ENCODE measurements at places on chromosomes 5 and 9.
A peak's percentile ranks its signal among the peaks of the same experiment; 100 is the strongest.

DNA sequence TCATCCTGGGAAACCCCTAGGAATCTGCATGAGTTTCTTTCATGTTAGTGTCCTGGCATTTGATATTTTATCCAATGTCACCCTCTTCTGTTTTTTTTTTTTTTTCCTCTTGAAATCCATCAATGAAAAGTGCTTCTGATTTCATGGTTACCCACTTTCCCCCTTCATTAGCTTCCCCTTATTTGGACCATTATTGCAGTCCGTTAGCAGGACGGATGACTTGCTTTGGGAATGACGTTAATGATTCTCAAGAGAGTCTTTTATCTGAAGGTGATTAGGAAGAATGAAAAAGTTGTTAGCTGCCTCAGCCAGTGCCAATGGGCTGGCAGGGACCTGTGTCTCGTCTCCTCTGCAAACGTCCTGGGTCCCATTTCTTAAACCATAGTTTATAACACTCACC is 134.7 kb downstream of the SEMA6A start:
- no peak for DNase-seq

DNA sequence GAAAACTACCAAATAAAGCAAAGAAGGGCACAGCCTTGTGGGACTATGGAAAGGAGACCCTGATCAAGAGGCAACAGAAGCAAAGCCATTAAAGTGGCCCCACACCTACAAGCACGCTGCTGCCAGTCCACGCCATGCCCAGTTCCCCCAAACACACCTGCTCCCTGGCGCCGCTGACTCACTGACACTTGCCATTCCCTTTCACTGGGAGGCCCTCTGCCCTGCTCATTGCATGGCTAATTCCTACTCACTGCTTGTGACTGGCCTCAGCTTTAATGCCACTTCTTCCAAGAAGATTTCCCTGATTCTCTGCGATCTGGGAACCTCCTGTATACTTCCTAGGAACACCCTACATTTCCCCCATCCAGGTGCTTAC is 71.2 kb upstream of the TAF1L start:
- DNase-seq, result no peak

GRCh38 chr5:88143693-88144218 is 124.9 kb downstream of the TMEM161B start:
- no peak for DNase-seq

- peak; percentile 93 for DNase-seq
Observed at GRCh38 chr5:43560128-43560527, 3.3 kb upstream of the PAIP1 start.

GRCh38 chr5:178580271-178580955 is 9.8 kb downstream of the COL23A1 start:
- DNase-seq, result no peak

GRCh38 chr9:124017929-124018729 is 6.6 kb downstream of the LHX2 start:
- DNase-seq, result no peak

- no peak for DNase-seq
Observed at GRCh38 chr5:79613549-79613948, 1.3 kb downstream of the TENT2 start.

- peak; percentile 29 for DNase-seq
Observed at GRCh38 chr5:65247594-65247993, 234.1 kb downstream of the ADAMTS6 start.

GRCh38 chr5:126954981-126955380 is 75.4 kb downstream of the MARCHF3 start:
- DNase-seq, result no peak

DNA sequence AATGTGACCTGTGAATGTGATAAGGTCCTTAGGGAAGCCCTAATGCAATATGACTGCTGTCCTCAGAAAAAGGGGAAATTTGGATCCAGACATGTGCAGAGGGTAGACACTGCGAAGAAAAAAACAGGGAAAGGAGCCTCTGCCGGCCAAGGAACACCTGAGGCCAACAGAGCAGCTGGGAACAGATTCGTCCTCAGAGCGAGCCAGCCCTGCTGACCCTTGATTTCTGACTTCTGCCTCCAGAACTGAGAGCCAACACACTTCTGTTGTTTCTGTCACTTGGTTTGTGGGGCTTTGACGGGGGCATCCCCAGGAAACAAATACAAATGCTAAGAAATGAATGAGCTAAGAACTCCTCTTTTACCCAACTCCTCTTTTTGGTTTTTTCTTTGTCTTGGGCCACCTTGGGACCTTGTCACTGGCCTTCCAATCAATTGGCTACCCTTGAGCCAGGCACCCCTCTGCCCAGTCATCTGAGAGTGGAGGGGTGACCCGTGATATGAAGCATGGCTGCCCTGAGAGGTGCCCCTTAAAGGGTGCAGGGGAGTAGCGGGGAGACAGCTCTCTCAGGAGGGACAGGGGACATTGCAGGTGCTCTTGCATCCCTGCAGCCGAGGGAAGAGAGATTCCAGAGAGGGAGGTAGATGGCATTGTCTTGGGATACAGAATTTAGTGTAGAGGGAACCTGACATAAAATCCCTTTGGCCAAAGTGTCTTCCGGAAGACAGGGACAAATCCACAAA is 16.9 kb downstream of the TMOD1 start:
- DNase-seq, result no peak

DNA sequence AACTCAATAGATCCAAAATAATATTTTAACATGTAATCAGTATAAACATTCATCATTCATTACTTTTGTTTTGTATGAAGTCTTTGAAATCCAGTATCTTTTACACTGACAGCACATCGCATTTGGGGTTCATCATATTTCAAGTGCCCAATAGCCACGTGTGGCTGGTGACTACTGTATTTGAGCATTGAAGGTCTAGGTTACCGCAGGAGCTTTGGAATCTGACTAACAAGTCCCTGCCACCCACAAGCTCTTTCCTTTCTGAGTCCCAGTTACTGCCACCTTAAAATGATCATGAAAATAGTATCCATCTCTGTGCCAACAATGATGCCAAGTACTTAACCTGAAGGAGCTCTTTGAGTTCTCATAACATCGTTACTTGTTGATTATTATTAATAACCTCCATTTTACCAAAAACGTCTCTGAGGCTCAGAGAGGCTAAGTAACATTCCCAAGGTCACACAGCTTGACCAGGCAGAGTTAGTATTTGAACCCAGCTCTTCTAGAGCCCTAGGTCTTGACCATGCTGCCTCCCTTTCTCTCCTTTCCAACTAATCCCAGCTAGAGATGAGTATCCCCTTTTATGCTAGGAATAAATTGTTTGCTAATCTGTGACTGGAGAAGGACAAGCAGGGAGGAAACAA is 24.2 kb downstream of the ARHGEF37 start:
- peak; percentile 45 for DNase-seq

- DNase-seq, result no peak
Observed at GRCh38 chr5:144451187-144451973, 280.7 kb downstream of the KCTD16 start.

GRCh38 chr9:2567922-2568321 is 53.7 kb upstream of the VLDLR start:
- peak; percentile 19 for DNase-seq

GRCh38 chr9:137300567-137301080 is 1.4 kb downstream of the NRARP start:
- DNase-seq, result no peak

- DNase-seq, result peak; percentile 66
Observed at GRCh38 chr9:127545196-127546124, 66.6 kb upstream of the STXBP1 start.

DNA sequence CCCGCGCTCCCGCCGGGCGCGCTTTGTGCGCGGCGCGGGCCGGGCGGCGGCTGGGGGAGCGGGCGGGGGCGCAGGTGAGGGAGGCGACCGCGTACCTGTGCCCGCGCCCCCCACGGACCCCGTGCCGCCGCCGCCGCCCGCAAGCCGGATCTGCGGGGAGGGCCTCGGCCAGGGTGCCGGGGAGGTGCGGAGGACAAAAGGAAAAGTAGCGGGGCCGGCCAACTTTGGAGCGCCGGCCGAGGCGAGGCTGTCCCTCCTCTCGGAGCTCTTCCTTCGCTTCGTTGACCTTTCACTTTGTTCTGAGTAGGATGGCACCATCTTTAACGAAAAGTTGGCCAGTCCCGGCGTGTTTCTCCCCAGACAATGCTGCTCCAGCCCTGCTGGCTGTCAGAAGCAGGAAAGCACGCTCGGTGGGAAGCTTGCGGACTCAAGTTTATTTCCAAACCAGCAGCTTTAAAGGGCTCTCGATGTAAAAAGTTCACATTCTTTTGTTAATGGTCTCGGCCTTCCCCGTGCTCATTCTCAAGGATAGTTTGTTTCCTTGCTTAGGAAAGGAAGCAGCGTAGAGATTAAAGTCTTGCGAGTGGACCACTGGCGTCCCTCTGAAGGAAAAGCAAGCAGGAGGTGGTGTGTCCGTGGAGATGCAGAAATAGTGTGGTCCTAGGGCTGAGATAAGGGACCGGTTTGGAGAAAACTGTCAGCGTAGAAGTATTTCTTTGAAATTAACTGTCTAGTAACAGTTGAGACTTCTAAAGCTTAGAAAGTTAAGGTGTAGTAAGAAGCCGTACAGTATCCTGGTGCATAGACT is 639 bp downstream of the EHMT1 start:
- peak; percentile 61 for DNase-seq

DNA sequence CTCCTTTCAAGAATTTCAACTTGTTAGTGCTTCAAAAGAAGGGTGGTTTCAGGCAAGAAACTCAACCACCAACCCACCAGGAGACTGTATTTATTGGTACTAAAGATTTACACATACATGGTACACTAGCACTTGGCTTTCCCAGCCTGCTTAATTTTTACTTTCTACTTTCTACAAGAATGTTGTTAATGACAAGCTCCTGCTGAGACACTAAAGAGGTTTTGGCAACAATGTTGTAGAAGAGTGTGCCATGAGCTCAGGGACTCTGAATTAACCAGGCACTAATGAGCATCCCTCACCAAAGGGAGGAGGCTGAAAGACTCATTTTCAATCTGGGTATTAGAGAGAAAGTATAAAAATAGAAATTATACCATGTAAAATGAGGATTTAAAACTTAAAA is 195.0 kb downstream of the KIAA0825 start:
- DNase-seq, result no peak

DNA sequence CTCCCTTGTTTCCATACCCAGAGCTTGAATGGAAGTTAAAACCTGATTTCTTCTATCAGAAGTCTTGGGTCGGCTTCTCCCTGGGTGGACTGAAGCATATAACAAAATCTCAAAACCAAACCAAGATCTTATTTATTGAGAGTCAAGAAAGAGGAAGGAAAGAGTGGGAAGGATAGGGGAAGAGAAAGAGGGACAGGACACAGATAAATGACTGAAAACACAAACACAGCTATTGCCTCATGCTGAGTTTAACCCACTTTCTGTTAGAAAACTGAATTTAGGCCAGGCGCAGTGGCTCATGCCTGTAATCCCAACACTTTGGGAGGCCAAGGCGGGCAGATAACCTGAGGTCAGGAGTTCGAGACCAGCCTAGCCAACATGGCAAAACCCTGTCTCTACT is 92.9 kb downstream of the PALM2AKAP2 start:
- no peak for DNase-seq

- DNase-seq, result no peak
Observed at GRCh38 chr5:33370466-33370859, 70.3 kb upstream of the TARS1 start.

DNA sequence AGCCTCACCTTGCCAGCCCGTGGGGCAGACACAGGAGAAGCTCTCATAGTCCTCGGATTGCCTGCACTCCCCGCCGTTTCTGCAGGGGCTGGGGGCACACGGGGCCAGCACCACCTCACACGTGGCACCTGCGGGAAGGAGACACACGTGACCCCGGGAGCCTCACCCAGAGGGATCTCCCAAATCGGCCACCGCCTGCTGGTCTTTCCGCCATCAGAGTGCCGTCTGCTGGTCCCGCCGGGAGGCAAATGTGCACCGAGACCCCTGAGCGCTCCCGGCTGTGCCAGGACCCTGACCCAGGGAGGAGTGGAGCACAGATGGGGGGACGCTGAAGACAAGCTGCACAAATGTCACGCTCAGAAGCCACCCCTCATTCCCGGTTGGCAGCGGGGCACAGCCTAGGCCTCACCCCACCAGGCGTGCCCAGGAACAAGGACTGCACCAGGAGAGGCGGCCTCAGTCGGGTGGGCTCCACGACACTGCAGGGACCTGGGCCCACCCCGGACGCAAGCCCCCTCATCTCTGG is 28.4 kb upstream of the SEC16A start:
- DNase-seq, result no peak

DNA sequence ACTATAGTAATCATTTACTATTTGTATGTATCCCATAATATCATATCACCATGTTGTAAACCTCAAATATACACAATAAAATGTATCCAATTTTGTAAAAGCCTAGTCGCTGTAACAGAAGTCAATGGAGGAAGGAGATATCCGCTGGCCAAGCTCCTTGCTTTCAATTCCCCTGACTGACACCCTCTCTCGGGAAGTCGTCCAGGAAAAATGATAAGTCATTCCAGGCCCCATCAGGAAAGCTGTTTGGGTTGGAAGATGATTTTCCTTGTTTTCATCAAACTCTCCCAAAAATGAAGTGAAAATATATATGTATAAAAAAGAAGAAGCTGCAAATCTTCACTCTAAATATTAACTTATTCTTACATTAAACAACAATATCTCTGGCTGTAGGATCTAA is 52.2 kb upstream of the GABRB2 start:
- DNase-seq, result no peak

DNA sequence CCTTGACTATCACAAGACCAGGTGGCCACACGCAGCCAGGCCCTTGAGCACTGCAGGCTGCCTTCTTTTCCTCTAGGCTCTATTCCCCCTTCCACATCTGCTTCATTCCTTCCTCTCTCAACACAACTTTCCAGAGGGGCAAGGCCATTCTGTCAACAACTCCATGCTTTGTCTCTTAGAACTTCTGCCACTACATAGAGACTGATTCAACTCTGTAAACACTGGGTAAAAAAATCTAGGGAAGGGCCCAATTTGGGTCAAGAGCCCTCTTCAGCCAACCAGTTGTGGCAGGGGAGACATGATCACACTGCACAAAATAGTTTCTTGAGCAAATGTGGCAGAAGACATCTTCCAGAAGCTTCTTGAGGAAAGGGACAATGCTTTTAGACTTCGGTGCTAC is 55.6 kb downstream of the ATPSCKMT start:
- DNase-seq, result no peak

DNA sequence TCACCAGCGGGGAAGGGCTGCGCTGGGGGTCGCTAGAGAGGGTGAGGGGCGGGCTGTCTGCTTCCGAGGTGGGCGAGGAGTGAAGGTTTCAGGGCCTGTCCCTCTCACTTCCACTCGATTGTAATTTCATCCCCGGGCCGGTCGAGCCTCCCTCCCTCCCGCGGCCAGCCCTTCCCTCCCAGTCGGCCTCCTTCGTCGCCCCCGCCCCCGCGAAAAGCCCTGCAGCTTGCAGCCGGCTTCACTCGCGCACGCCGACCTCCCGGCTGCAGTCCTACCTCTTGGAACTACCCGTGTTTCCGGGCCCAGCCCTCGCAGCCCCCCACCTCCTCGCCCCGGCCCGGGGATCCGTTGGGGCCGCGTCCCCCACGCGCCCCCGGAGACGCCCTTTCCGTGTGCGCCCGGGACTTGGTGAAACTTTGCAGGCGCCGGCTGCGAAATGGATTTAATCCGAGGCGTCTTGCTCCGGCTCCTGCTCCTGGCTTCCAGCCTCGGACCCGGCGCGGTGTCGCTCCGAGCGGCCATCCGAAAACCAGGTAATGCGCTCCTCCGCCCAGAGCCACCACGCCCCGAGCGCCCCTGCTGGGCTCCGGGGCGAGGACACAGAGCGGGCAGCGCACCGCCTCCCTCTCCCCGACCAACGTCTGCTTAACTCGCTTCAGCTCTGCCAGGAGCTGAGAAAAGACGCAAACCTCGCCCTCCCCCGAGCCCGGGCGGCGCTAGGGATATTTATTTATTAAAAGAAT is at the start of gene EGFLAM:
TSS of gene EGFLAM (plus strand) at position 241 of the 743 bp plus-strand sequence. CDS start at position 437, 196 bp downstream.
- peak; percentile 3 for DNase-seq

GRCh38 chr5:35198686-35199085 is 31.6 kb downstream of the PRLR start:
- DNase-seq, result peak; percentile 54
